H7 (cell line): ENCODE measurements at places on chromosomes 1 and 21.

- no peak for DNase-seq
Measured at GRCh38 chr1:215022741-215023141, 59.8 kb upstream of the KCNK2 start.

DNA sequence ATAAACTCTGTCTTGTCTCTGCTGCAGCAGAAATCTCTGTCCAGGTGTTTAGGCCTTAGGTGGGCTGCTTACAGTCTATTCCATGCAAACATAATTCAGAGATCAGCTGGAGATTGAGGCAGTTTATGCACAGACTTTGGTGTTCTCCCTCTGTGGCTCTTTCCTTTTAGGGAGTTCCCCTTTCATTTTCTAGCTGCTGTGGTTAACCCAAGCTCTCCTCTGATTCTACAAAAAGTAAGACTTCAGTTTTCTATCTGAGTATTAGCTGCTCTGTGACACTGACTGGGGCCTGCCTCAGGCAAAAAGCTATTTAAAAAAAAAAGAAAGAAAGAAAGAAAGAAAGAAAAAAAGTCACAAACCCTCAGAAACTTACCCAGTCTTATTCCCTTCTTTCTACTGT lies 211.1 kb downstream of the CAMTA1 start:
- no peak for DNase-seq

DNA sequence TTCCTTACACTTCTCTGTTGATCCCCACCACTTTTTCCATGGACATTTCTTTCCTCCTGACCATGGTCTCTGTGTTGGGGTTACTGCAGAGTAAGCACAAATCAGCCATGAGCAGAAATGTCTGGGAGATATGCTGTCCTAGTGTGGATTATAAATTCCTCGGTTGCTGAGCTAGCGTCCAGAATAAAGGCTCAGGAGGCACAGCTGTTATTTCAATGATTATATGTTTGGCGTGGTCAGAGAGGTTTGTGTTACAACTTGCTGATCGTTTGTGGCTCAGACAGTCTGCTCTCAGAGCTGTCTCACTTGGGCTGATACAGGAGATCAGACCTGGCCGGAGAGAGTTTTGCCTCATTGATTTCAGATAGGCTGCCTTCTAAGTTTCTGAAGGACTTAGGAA lies 37.5 kb upstream of the LAMC2 start:
- DNase-seq, result no peak

DNA sequence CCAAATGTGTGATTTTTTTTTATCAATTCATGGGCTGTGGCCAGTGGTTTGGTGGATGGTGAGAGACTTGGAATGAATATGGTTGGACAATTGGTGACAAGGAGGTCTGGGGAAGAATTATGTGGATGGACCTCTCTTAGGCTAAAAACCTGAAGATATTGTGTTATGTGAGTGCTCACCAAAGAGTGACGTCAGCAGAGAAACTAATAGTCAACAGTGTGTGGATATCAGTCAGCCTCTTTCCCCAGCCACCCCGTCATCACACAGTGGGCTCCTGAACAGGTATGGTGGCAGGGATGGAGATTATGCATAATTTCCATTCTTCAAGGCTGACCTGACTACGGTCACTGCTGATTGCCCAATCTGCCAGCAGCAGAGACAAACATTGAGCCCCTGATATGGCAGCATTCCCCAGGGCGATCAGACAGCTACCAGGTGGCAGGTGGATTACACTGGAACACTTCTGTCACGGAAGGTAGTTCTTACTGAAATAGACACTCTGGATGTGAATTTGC lies 9.2 kb upstream of the OR2G2 start:
- no peak for DNase-seq

GRCh38 chr1:103514920-103515503 lies 10.5 kb upstream of the RNPC3 start:
- DNase-seq, result peak; percentile 4

DNA sequence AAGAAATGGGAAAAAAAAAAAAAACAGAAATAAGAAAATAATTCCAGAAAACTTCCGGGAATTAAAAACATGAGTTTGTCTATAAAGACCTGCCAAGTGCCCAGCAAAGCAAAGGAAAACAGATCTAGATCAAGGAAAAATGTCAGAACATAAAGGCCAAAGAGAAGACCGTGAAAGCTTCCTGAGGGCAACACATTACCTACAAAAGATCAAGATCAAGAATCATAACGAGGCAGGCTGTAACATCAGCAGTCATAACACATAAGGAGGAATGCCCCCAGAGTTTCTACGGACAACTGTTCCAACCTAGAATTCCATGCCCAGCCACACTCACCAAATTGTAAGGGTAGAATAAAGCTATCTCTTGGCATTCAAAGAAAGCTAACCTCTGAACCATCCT lies 3.8 kb downstream of the CCSAP start:
- DNase-seq, result no peak

- DNase-seq, result no peak
Measured at GRCh38 chr1:5297180-5297885, 642.9 kb downstream of the AJAP1 start.

DNA sequence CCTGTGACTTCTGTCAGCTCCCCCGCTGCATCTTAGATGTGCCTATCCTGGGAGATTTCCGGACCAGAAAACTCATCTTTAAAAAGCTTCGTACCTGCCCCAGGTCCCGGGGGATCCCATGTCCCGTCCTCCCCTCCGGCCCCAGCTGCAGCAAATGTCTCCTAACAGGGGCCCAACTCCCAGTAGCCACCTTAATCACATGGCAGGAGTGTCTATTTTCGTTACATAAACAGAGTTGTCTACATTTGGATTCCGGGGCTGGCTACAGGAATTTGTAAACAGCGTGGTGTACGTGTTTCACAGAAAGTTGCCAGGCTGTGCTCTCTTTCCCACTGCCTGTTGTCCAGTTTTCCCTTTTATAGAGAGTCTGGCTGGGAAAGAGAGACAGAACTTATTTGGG lies 17.9 kb upstream of the KCNE2 start:
- DNase-seq, result no peak

- no peak for DNase-seq
Measured at GRCh38 chr1:235011599-235012435, 116.8 kb downstream of the TOMM20 start.

DNA sequence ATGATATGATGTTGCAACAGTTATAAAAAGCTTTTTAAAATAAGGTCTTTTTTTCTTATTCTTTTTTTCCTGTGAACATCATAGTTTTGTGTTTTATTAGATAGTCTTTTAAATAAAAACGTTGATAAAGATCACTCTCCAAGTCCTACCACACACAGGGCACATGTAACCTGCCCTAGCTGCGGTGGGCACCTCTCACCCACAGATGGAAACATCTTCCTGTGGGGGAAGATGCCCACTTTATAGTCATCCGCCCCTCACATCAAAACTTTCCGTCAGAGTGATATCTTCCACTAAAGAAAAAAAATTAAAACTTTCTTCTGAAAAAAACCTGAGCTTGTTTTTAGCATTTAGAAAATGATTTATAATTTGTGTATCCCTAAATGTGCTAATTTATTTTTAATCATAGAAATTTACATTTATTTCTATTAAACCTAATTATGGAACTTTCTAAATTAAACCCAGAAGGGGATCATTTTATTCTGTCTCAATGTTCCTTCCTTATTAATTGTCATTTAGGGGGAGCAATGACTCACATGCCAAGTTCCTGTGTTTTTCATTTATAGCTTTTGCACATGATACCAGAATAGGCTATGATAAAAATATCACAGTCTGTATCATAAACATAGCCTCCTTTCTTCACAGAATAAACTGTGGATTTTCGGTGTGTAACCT lies 24.7 kb downstream of the TNFRSF9 start:
- no peak for DNase-seq

GRCh38 chr1:8661185-8662110 lies 156.0 kb downstream of the RERE start:
- DNase-seq, result no peak

- DNase-seq, result peak; percentile 78
Measured at GRCh38 chr1:6359216-6360116, 34.1 kb downstream of the ACOT7 start.

DNA sequence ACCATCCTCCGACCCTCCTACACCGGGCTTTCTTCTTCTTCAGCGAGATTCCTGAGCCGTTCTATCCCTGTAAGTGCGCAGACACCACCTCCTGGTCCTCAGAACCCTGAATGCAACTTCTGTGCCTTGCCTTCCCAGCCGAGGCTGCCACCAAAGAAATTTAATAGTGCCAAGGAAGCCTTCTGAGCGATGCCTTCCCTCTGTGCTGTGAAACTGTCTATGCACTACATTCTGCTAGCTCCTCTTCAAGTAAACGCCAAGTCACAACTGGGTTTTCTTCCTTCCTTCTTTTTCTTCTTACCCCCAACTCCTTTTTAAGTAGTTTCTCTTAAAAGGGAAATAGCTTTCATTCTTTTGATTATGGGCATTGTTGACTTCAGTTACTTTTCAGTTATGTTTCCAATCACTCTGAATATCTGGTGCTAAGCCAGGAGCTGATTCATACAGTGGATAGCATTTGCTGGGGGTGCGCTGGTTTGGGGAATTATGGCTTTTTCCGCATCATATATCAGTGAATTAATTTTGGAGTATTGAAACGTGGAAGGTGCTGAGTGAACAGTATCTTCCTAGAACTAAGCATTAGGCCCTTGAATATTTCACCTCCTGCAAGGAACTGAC lies 38.6 kb upstream of the GPR88 start:
- no peak for DNase-seq

- DNase-seq, result no peak
Measured at GRCh38 chr1:72623299-72623708, 341.0 kb upstream of the NEGR1 start.

DNA sequence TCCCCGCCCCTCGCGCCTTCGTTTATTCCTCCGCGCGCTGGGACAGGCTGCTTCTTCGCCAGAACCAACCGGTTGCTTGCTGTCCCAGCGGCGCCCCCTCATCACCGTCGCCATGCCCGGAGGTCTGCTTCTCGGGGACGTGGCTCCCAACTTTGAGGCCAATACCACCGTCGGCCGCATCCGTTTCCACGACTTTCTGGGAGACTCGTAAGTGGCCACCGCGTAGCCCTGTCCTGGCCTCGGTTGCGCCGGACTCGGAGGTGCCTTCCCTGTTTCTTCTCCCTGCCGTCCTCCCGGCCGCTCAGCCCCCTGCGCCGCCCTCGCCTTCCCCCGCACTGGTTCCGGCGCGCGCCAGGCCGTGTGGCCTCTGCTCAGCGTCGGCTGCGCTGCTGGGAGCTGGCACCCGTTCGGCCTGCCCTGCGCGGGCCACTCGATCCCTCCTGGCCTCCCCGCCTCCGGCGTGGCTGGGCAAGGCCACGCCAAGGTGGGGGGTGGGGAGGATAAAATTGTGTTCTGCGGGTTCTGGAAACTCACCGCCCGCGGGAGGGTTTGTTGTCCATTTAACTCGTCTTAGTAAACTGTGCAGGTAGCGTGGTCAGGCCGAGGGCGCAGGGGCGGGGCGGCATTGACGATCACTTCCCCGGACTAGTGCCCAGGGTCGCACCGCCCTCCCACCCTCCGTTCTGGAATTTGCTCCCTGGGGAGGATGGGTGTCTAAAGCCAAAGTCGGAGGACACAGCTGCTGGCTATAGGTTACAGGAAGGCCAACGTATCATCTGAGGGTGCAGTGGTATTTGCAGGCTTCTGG lies at the start of gene PRDX6:
Gene PRDX6 (plus strand): TSS at position 50 of the 808 bp plus-strand sequence. CDS start 63 bp downstream, at position 113.
- DNase-seq, result no peak

- DNase-seq, result no peak
Measured at GRCh38 chr21:30146558-30147282, 19.9 kb downstream of the CLDN17 start.

- no peak for DNase-seq
Measured at GRCh38 chr1:71561206-71561605, 480.4 kb upstream of the ZRANB2 start.

- peak; percentile 91 for DNase-seq
Measured at GRCh38 chr1:183281553-183282091, 95.6 kb downstream of the LAMC2 start.

- DNase-seq, result no peak
Measured at GRCh38 chr21:38242061-38242460, 14.7 kb upstream of the KCNJ15 start.

DNA sequence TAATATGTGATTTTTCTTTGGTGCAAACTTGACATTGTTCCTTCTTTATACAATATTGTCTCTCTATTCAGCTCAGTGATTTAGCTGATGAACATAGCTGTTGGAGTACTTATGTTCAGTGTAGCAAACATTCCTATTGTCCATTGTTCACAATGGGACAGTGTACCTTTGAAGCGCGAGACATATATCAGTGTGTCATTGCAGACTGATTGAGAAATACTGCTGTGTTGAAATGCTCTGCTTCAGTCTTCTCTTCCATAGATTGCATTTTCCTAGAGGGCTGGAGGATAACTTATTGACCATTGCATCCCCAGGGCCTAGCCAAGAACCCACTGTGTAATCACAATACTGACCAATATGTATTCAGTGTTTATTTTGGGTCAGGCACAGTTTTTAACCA lies 46.5 kb downstream of the HLX start:
- no peak for DNase-seq

DNA sequence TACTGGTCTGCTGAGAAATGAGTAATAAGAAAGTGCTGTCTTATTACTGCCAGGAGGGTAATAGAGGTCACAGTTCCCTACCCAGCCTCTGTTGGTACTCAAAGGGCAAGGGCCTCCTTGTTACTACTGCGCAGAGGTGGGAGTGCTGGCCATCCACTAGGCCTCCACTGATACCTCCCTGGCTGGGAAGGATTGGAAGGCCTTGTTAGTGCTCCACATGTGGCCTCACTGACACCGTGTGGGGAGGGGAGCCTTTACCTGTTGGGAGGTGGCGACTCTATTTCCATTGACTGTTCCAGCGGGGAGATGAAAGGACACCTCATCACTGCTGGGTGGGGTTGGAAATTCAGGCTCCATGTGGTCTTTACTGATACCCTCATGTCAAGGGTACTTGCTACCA lies 57.8 kb upstream of the USP24 start:
- peak; percentile 26 for DNase-seq

DNA sequence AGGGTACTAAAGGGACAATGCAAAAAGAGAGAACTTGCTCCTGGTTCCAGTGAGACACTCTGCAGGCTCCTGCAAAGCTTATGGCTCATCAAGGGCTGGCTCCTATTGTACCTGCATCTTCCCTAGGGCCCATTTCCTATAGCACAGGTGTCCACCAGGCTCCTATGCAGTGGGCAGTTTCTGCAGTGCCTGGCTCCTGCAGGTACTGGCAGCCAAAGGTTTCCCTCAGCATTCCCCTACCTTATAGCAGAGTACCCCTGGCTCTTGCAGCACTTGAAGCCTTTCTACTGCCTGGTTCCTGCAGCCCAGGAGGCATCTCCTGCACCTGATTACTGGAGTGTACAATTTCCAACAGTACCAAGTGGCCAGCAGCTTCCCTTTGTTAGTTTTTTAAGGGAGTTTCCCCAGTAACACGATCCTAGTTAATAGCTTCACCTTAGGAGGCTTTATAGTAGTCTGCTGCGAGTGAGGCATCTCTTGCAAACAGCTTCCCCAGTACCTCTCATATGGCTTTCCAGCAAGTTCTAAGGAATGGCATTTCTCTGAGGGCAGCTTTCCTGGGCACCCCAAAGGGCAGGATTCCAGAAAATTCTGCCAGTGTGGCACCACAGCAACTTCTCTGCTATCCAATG lies 141.7 kb downstream of the DENND1B start:
- no peak for DNase-seq
